ENCODE measurements at places on chromosomes 7 and 10.

DNA sequence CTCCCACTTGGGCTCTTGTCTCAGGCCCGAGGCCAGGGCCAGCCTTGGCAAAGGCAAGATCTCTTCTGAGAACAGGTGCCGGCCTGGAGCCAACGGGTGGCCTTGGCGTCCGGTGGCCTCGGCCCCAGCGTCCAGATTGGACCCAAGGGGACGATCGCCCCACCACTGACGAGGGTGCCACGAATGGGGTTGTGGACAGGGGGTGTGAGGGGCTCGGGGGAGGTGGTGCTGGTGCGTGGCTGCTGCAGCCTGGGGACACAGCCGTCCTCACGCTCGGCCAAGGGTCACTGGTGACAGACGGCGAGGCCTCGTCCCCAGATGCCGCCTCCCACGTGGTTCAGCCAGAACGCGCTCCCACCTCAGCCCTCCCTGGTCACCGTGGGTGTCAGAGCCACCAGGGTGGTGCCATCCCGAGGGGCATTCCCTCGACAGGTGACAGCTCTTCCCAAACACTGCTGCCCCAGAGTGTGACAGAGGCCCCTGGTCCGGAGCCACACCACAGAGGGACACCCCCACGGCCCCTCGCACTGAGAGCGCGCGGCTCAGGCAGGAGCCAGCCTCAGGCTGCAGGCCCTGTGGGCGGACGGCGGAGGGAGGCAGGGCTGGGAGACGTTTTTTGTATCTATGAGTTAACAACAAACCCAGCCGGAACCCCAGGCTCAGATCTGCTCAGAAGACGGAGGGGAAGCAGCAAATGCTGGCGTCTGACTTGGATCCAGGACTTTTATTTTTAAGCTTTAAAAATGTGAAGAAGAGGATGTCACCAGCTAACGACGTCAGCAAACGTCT, 18.5 kb upstream of the CFAP46 start:
- no peak for DNase-seq

- DNase-seq: no peak
These were observed 198.3 kb downstream of the GRID1 start for GRCh38 chr10:86168256-86168655.

DNA sequence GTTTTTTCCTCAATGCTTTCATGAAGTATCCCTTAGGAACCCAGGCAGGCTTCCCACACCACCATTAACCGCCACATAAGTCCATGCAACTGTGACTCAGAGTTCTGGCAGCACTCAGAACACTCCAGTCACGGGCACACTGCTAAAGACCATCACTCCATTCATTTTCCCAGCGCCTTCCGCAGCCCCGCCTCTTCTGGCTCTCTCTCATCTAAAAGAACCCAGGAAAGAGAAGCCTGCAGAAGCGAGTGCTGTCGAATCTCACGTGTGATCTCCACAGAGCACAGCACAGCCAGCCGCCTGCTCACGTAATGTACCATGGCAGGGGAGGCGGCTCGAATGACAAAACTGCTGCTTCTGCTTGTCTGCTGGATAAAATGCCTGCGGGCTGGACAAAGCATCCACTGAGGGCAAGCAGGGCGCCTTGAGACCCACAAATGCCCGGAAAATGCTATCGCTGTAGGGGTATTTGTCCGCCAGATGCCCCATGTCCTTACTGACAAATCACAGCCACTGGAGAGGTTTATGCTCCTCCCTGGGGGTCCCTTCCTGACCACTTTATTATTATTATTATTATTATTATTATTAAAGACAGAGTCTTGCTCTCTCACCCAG, 1.8 kb downstream of the PSMG3 start:
- no peak for DNase-seq

DNA sequence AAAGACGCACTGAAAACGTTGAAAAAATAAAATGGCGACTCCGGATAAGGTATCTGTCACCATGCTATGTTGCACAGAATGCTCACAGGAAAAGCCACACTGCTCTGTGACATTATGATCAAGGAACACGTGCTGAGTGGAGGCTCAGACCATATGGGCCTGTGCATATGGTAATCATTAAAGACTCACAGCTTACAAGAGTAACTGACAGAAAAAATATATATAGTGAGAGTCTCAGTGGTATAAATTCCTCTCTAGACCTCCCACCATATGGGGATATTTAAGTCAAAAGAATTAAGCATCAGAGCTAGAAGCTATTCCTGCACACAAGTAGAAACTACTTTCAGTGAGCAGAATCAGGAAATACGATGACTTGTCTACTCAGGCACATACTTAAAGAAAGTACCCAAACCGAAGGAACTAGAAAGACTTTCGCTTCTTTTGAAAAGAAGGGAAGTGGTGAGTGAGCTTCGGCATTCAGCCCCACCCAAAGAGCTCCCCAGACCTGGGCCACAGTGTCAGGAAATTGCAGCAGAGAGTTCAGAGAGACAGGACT, 65.1 kb upstream of the MPP7 start:
- peak; percentile 89 for DNase-seq

DNA sequence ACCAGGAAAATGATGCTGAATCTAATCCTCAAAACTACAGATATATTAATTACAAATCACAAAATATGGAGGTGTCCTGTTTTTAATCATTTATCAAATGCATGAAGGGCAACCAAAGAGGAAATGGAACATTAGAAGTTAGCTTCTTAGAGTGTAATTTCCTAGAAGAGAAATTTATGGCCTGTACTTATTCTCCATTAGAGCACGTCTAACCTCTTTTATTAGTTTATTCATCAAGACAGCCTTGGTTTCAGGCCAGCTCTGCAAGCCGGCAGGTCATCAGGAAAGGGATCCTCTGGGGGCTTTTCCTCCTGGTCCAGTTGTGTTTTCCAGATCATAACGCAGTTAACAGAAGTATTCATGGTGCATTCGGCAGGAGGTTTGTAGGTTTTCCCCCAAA, 517.6 kb downstream of the KCNMA1 start:
- DNase-seq: no peak

GRCh38 chr10:104447906-104448305, 94.3 kb downstream of the CFAP58 start:
- no peak for DNase-seq

DNA sequence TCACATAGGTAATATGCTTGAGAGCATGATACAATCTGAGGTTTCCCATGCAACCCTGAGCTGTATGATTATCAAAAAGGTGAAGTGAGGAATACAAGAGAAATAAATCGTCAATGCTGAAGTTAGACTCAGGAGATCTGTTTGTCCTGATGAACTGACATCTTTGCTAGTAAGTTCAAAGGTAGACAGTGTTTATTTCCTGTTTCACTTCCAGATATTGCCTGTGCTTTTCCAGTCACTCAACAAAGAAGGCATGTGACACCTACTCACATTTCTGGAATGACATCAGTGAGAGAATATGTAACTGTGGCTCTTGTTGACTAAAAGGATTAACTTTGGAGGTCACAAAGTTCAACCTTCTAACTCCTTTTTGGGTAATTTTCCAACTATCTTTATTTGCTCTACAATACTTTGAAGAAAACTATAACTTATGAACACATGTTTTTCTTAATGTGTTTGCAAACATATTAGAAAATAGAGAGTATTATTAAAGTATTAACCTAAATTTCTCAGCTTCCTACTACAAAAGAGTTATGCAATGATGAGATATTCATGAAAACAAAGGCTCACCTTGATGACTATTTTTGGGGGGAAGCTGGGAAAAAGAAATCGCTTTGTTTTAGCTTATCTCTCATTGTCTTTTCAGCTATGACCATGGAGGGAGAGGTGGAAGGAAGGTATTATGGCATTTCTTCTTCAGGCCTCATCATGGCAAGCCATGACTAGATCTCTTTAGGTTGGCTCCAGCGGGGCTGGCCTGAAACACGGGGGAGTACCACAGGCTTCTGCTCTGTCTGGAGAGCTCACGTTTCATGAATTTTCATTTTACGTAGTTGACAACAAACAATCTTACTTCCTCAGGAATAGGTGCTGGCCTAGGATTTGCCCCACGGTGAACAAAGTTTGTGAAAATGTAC, 214.7 kb upstream of the SLC26A5 start:
- peak; percentile 6 for DNase-seq

GRCh38 chr7:80508440-80508839, 3.4 kb downstream of the GNAT3 start:
- no peak for DNase-seq

DNA sequence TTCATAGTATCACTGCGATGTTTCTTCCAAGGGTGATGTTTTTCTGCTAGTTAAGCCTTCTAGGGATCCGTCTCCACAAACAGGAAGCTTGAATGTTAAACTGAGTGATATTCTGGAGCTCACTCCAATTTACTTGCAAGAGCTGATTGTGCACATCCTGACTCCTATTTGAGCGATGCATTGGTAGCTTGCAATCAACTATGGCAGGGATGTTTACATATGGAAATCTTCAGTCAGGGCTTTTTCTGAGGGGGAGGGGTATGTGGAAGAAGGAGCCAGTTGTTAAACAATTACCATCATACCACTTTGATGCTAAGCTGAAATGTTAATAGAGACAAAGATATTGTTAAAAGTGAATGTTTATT, 43.2 kb upstream of the NXPH1 start:
- DNase-seq: no peak
